CD4-positive, alpha-beta memory T cell (primary cell): ENCODE measurements at places on chromosomes 7 and 10. TPM values are rescaled to one million over a fixed set of nuclear protein-coding genes. Genes with fewer than 3 reads are reported as not detected.
A peak's percentile ranks its signal among the peaks of the same experiment; 100 is the strongest.

Gene FRMD4A
- 1.9 TPM for total RNA-seq

Gene VWA2
- not detected for total RNA-seq

Gene MRLN
- total RNA-seq: not detected

- no peak for DNase-seq
- H3K27me3 ChIP-seq: no peaks in the 10 kb centered on the region
- no peaks in the 10 kb centered on the region for H3K4me1 ChIP-seq
Observed at GRCh38 chr10:24114556-24114955, 94.4 kb upstream of the KIAA1217 start.

GRCh38 chr10:12259988-12260387 is 64.0 kb downstream of the CDC123 start:
- H3K4me1 ChIP-seq: peaks cover 4% of the 10 kb centered on the region
- H3K27me3 ChIP-seq: no peaks in the 10 kb centered on the region
- no peak overlapping the region for H3K4me3 ChIP-seq
- H3K36me3 ChIP-seq: no peaks in the 10 kb centered on the region
- H3K27ac ChIP-seq: no peak overlapping the region

- H3K4me3 ChIP-seq: no peak overlapping the region
- no peaks in the 10 kb centered on the region for H3K4me1 ChIP-seq
- H3K27ac ChIP-seq: no peak overlapping the region
Observed at GRCh38 chr10:116866987-116867595, 17.8 kb downstream of the ENO4 start.

DNA sequence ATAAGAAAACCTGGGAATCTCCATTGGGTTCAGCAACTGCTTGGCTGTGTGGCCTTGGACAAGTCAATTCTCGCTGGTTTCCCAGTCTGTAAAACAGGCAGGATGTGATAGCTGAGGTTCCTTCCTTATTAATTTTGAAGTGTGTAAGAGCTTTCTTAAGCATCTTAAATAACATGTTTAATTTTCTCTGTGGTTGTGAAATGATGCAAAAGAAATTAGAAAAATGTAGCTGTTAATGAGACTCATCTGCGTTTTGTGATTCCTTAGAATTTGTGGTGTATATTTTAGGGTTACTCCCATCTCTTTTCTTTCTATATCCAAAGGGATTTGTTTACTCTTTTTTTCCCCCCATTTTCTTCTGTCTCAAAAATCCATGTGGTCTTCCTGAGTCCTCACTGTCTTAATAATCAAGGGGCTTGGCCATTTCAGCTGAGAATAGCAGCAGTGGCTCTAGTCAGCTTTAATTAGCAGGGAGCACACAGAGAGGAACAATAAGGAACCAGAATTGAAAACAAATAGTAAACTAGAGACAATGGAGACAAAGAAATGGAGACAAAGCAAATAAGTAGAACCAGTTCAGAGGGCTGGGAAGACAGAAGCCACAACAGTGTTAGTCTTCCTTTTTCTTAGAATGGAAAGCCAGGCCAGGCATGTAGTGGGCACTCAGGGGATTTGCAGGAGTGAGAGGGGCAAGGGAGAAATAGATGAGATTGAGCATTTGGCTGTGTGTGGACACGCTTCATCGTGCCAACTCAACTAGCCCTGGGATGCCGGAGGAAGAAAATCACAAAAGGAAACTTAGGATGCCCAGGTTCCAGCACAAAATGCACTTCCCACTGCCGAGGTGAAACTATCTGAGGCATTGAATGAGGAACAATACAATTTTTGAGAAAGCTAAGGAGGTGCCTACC is 93.9 kb downstream of the CHN2 start:
- H3K27me3 ChIP-seq: no peaks in the 10 kb centered on the region
- H3K36me3 ChIP-seq: no peaks in the 10 kb centered on the region
- peaks cover 12% of the 10 kb centered on the region for H3K4me1 ChIP-seq

DNA sequence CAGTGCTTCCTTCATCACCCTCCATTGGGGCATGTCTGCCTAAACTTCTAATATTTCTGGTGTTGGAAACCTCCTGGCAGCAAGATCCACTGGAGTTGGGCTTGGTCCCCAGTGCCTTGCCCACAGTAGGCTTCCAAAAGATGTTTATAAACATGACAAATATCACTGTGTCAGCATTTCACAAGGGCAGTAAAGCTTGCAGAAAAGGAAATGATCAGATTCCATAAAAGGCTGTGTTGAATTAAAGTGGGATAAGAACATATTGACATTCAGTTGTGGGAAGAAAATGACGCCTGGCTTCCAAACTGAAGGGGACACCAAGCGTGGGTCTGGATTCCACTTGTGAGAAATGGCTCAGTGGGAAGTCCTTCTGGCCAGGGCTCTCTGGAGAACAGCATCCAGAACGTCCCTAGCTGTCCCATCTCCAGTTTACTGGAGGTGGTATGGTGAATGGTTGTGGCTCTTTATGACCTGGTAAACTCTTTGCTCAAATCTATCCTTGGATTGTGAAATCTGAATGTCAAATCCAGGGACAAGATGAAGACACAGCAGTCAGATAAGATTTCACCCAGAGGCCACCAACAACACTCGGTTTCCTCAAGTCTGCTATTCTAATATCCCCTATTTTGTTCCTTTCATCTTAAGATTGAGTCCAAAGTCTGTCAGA is 287.2 kb downstream of the TNS3 start:
- H3K27me3 ChIP-seq: no peaks in the 10 kb centered on the region
- H3K36me3 ChIP-seq: no peaks in the 10 kb centered on the region
- no peak overlapping the region for H3K27ac ChIP-seq
- no peak overlapping the region for H3K4me3 ChIP-seq
- no peak for DNase-seq

DNA sequence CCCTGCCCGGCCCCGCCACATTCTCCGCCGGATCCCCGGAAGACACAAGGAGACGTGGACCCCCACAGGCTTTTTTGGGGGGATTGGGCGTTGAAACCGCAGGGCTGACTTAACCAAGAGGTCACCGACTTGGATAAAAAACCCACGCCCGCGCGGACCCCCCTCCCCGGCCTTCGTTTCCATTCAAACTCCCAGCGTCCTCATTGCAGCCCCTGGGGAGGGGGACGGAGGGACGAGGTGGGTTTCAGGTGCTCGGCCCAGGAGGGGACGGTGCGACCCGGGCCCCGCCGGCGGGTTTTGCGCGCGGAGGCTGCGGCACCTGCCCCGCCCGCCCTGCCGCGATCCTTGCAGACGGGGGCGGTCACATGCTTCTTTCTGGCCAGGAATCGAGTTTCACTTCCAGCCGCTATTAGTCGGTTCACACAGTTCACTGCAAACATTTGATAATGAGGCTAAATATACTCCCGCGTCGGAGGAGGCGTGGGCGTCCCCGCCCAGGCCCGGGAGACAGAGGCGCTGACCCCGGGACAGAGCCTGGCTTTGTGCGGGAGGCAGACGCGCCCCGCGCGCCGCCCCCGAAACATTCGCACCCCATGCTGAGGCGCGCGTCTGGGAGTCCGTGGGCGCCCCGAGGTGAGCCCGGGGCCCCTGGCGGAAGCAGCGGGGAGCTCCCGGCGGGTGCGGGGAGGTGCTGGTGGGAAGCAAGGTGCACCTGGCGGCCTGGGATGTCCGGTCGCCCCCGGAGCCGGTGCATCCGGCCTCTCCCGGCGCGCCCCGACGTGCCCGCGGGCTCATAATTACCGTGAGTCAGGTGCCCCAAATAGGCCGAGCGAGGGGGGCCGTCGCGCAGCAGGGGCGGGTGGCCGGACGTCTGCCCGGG is 2.7 kb upstream of the PDGFA start:
- DNase-seq: peak; percentile 20
- peaks cover 8% of the 10 kb centered on the region for H3K27me3 ChIP-seq
- peak overlapping the region; percentile 32 for H3K4me3 ChIP-seq
- H3K4me1 ChIP-seq: peaks cover 25% of the 10 kb centered on the region

- H3K4me1 ChIP-seq: no peaks in the 10 kb centered on the region
- no peaks in the 10 kb centered on the region for H3K27me3 ChIP-seq
- H3K27ac ChIP-seq: no peak overlapping the region
Observed at GRCh38 chr10:71975871-71976725, 11.9 kb downstream of the CHST3 start.

DNA sequence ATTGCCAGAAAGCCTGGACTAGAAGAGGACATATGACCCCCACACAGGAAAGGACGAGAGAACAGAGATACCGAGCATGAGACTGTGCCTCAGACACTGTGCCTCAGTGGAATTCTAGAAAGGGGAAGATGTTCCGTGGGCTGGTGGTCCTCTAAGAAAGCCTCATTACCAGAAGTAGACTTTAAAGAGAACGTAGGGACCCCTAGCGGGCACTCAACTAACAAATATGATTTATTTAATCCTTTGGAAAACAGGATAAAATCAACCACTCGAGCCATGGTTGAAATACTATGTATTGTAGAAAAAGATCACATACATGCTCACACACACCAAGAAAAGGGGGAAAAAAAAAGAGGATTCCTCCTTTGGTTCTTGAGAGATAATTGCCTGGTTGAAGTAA is 701.2 kb upstream of the SORCS1 start:
- no peak overlapping the region for H3K4me3 ChIP-seq
- H3K27me3 ChIP-seq: no peaks in the 10 kb centered on the region
- no peak overlapping the region for H3K27ac ChIP-seq
- no peaks in the 10 kb centered on the region for H3K36me3 ChIP-seq

DNA sequence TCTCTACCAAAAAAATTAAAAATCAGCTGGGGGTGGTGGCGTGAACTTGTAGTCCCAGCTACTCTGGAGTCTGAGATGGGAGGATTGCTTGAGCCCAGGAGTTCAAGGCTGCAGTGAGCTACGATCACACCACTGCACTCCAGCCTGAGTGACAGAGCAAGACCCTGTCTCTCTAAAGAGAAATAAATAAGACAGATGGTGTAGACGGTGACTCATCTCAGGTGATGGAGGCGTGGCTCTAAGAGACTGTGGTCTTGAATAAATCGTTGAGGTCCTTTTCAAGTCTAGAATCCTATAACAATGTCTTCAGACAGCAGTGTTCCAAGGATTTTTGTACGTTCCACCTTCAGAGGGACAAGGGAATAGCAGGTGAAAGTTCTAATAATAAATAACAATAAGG is 53.8 kb upstream of the PFKFB3 start:
- H3K4me1 ChIP-seq: peaks cover 59% of the 10 kb centered on the region
- H3K27ac ChIP-seq: no peak overlapping the region
- peak; percentile 67 for DNase-seq
- no peak overlapping the region for H3K4me3 ChIP-seq
